ENCODE measurements at places on chromosomes 5 and 9.

DNA sequence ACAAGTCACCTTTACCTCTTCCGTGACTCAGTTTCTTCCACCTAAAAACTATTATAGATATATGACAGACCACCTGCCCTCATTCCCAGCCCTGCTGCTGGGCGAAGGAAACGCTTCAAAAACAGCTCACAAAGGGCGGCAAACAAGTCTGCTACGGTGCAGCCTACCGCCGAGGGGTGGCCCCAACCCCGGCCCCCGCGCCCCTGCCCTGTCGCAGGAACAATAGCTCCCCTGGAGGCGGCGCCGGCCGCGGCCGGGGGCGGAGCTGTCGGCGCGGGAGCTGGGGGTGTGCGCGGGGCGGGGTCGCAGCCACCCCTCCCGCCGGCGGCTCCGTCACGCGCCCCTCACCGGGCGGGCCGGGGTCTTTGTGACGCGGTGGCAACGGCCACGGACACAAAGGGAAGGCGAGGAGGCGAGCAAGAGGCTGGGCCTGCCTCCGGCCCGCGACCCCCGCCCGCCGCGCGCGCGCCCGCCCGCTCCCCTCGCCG lies at the start of gene TMEFF1:
TSS of gene TMEFF1 (plus strand) at position 362 of the 488 bp plus-strand sequence. CDS start 396 bp downstream, outside the sequence.
- peak; percentile 94 for DNase-seq

DNA sequence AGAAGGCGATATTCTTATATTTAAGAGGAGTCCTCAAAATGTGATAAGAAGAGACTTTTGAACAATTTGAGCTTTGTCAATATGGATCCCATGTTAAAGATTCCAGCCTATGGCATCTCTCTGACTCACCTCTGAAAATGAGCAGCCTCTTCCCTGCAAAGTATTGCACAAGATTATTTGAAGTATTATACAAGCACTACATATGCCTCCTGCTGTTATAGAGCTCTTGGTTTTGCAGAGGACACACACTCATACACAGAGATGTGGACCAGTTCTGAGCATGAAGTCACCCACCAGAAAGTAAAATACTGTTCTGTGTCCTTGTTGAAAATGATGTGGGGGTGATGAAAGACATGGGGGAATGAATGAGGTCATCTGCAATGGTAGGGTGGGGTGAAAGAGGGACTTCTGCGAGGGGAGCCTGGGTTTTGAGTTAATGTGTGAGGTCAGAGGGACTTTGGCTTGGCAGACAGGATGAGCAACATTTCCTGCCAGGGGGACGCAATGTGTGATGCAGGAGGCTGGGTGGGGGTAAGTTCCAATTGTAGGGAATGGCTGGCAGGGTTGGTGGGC lies 25.8 kb downstream of the FBXL7 start:
- DNase-seq: no peak

GRCh38 chr9:89395931-89396710 lies 77.8 kb downstream of the SECISBP2 start:
- DNase-seq: no peak

DNA sequence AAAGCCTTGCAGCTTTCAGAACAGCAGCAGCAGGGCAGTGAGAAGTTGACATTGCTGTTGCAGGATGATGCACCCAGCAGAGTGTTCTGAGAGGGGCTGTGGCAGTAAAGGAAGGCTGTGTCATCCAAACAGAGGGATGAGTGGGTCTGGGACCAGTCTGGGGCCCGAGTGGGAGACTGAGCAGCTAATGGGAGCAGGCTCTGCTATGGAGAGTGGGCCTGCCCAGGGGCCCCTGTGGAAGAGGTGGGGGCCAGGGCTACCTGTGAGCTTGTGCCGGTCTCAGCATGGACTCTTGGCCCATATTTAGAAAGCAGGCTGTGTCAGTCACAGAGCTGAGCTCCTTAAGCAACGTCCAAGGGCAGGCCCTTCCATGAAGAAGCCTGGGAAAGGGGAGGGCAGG lies 26.0 kb upstream of the PITX1 start:
- no peak for DNase-seq

DNA sequence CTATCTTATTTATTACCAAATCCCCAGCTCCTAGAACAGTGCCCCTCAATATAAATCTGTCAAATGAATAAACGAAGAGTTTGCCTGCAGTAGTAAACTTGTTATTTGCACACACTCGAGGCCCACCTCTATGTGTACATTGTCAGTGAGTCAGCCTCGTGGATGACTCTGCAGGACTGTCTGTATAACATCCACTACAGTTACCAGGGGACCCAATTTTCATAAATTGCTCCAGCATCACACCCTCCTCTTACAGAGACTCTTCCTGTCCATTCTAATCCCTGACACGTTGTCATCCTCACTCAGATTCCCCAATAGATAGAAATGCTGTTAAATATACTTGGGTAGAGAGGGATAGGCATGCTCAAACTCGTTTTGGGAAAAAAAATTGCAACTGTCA lies 478.5 kb downstream of the RAB3C start:
- no peak for DNase-seq

DNA sequence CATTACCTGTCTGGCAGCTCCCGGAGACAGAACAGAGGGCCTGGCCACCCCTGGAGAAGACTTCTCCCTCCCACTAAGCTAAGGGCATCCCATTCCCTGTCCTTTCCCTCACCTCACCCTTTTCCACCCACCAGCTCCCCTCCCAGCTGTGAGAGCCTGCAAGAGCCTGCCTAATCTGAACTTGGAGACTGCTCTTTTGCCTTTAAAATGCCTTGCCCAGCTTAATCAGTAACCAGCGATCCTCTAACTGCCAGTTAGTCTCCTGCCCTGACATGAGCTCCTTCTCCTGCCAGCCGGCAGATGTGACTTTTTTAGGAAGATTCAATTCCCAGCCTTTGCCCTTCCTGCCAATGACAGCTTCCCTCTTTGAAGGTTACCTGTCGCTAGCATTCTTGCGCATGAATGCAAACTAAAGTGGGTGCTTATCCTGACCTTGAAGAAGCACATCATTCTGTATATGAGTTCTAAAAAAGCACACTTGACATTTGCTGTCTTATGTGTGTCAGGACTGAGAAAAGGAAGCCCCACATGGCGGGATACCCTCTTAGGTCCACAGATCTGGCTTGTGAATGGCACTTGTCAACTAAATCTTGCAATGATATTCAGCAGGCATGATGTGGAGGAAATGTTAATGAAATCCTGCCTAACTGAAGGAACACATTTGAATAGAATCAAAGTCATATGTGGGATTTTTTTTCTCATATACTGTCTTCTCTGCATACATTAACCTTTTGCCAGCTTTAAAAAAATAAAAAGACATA lies 411.2 kb upstream of the SLC30A5 start:
- no peak for DNase-seq

DNA sequence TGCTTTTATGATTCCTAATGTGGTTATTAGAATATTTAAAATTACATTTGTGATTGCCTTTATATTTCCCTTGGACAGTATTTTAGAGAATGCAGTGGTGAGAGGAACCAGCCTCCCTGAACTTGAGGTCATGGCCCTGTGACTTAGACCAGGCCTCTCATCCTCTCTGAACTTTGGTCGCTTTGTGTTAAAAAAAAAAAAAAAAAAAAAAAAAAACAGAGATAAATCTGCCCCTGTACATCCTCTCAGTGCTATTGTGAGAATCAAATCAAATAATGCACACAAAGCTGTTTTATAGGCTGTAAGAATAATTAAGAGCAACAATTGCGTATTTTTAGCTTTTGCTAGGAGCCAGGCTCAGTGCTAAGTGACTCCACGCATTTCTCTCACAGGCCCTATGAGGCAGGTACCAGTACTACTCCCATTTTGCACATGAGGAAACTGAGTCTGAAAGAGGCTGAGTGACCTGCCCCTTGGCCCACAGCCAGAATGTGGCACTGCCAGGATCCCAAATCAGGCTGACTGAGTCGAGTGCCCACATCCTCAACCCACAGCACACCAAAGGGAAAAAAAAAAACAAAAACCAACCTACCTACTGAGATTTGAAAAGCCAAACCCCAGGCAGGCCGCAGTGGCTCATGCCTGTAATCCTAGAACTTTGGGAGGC lies 110.3 kb upstream of the LARP1 start:
- DNase-seq: no peak
